H9 (cell line): ENCODE measurements at places on chromosomes 6 and 20.

GRCh38 chr20:36632487-36633284 lies 13.3 kb downstream of the SLA2 start:
- DNase-seq = peak; percentile 86

DNA sequence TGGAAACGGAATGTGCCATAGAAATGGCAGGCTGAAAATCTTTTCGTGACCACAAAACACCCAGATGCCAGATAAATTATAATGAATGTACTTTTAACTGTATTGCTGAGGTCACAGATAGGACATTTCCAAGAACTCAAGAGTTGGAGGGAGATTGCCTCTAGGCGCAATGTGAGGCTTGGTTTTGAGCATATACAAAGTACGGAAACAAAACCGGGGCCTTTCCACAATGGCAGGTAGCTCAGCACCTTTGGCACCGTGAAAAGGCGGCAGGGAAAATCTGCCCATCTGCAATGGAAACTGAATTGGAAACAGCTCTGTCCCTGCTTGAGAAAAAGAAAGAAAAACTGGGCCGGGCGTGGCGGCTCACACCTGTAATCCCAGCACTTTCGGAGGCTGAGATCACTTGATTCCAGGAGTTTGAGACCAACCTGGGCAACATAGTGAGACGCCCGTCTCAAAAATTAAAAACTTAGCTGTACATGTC lies 10.5 kb upstream of the C20orf144 start:
- DNase-seq = no peak

DNA sequence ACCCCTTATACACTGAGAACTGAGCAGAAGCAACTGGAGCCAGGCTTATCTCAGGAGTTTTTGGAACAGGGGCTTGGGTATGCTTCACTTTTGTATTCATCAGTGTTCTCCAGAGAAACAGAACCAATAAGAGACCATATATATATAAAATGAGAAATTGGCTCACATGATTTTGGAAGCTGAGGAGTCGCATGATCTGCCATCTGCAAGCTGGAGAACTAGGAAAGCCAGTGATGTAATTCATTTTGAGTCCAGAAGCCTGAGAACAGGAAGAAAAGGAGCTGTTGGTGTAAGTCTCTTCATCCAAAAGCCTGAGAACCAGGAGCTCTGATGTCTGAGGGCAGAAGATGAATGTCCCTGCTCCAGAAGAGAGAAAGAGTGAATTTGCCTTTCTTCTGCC lies 272.0 kb downstream of the SLC35F1 start:
- DNase-seq = no peak

GRCh38 chr20:45742596-45742995 lies 20.4 kb downstream of the SPINT4 start:
- DNase-seq = no peak

GRCh38 chr6:138242987-138243592 lies 24.8 kb upstream of the PBOV1 start:
- DNase-seq = no peak

GRCh38 chr6:32082935-32083334 lies 26.2 kb downstream of the TNXB start:
- DNase-seq = no peak

- DNase-seq = no peak
Observed at GRCh38 chr20:31500527-31500926, 13.7 kb upstream of the HM13 start.

- no peak for DNase-seq
Observed at GRCh38 chr6:130708338-130708737, 118.9 kb upstream of the SMLR1 start.

DNA sequence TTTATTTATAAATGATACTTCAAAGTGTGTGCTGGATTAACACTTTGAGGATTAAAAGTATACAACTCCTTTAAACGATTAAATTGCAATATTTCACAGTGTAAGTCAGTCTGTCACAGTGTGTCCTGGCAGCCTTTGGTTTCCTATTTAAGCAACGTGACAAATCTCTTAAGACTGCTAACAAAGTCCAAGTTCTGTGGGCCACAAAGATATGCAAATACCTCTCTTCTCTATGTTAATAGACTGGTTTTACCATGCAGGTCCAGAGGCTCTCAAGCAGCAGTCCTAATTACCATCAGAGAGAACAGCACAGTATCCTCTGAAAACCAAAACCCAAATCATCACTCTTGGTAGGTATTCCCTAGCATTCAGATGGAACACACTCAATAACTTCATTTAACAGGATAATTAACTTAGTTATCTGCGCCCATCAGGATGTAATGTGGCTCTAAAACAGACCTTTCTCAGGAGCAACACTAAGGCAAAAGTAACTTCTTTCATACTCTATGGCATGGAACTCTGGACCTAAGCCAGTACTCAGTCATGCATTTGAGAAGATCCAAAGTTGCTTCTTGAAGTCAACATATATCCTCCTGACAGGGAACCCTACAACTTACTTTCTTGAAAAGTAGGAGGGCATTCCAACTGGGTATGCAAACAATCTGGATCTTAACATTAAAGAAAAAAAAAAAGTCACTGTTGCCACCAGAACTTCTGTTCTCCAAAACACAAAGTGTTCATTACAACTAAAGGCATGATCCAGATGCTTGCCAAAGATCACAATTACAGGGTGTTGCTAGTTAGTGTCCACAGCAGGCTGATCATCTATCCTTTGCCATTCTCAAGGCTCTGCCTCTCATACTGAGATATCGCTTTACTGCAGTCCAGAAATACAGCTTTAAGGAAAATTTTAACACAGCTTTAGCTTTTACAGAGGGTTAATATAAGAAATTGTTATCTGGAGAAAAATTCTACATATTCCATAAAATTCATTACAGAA lies 53.2 kb downstream of the MAN1A1 start:
- DNase-seq = no peak

GRCh38 chr6:109290143-109290931 lies 91.9 kb downstream of the CD164 start:
- DNase-seq = peak; percentile 33

DNA sequence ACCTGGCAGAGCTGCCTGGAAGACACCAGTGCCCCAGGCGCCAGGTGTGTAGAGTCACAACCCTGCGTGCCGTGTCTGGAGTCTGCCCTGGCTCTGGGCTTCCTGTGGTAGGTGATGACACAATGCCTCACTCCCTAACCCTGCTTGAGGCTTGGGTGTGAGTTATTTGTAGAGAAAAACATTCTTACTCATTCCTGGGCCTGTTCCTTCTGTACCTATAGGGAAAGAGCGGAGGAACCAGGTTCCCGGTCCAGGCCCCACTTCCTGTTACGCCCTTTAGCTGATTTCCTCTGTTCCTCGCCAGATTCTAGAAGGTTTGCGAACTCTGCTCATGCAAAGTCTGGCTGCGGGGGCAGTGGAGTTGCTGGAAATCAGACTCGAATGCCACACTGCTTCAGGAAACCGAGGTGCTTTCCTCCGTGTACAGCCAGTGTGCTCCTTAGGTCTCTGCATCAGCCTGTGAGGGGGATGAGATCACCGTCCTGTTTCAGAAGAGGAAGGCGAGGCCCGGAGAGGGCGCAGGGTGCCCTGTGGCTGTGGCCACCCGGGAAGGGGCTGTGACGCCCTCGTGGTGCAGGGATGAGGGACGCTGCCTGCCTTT lies 67.1 kb upstream of the DUSP22 start:
- no peak for DNase-seq

DNA sequence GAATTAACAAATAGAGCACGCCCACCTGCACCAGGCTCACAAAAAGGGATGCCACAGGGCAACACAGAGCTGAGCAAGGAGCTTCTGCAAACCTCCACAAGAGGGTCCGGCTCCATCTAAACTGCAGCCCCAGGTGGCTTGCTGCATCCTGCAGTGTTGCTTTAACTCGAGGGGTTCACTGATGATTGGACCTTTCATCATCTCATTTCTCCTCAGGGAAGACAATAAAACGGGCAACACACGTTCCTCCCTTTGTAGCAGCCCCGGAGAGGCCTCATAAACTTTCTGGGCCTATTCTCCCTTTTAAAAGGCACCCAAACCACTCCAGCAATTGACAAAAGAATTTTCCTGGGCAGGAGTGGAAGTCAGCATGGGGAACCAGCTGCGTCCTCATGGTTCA lies 161.5 kb upstream of the CDH4 start:
- no peak for DNase-seq

DNA sequence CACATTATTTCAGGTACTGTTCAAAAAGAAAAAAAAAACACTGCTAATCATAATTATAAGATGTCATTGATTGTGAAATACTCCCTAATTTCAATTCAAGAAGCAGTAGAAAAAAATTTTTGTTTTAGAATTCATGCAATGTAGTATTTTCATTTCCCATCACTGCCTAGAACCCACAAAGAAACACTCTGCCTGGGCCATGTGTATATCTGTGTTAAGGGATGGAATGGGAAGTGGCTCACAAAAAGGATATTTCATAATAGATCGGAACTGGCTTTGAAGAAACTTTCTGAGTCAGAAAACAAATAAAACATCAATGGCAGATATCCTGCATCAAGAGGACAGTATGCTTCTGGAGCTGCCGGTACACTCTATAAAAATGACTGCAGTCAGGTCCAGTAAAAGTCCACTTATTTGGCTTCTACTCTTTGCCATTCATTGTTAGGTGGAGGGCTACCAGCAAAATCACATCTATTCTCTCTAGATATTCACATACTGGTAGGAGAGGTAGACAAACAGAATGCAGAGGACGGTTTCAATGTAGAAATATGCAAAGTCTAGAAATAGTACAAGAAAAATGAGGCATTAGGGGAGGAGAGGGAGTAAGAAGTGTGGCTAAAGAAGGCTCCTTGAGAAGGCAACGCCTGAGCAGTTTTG lies 135.0 kb upstream of the TNFAIP3 start:
- DNase-seq = no peak
